ENCODE measurements at places on chromosomes 4 and X.

- DNase-seq = no peak
These were observed 22.9 kb downstream of the MID1IP1 start for GRCh38 chrX:38824176-38824575.

DNA sequence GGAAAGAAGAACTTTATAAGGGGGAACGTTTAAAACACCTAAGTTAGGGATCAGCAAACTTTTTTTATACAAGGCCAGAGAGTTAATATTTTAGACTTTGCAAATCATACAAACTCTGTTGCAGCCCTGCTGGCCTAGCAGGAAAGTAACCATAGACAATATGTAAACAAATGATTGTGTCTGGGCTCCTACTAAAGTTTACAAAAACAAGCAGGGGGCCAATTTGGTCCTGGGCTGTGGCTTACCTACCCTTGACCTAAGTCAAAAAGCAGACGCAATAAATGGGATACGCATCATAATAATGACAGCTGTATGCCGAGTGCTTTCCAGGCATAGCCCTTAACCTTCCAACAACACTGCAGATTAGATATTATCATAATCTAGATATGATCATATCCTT lies 4.9 kb downstream of the TASL start:
- no peak for DNase-seq

DNA sequence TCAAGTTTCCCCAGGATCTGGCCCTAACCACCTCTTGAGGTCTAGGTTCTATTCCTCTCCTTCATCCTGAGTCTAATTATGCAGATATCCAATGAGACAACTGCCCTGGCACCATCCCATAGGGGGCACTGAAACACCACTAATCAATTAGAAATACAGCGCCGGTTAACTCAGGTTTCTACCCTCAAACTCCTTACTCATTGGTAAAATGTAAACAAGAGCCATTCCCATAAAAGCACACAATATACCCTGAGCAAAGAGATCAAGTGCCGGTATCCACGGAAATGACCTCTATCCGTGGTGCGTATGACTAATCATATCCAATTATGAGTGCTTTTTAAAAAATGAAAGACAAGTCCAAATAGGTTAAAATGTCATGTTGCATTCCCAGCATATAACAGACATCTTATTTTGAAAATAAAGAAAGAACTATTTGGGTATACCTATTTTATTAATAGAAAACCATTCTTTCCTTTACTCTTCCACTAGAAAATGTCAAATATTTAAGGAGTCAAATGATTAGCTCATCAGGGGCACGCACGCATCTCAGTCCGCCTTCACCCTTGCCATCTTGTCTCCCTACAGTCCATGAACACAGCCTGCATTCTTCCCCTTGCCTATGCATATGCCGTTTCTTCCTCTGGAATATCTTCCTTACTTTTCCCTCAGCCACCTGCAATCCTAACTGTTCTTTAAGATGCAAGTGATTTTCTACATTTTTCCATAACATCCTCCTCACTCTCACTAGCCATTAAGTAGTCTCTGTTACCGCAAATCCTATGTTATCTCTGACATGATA lies 141.1 kb downstream of the MAML3 start:
- no peak for DNase-seq

DNA sequence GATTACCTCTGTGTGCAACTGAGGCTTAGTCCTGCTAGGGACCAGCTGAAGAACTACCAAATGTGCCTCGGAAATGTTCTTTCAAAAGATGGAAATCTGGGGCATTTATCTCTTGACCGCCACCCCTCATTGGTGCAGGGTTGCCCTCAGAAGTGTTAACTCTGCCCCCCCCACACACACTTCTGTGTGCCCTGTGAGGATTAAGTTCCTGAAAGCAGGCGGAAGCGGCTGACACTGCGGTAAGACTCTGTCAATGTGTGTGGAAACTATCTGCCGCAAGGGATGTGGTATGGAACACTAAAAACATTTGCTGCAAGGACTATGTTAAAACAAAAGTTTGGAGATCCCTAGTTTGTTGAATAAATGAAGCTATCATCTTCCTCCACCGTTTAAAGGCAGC lies 106.9 kb upstream of the NDP start:
- no peak for DNase-seq

DNA sequence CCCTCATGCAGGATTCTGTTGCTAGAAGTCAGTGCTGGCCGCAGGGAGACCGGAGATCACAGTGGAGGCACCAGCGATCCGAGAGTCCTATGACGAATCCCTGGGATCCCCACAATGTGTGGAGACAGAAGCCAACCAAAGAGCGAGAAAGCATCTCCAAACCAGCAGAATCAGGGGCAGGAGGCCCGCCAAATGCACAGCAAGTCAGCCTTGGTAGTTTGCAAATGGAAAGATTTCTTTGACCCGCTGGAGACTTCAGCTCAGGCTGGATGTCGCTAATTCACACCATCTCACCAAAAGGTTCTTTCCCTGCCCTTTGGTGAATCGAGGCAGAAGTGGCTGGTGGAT lies 505 bp upstream of the PKD2 start:
- no peak for DNase-seq

All from stimulated activated CD8-positive, alpha-beta memory T cell treated with anti-CD3 and anti-CD28 coated beads, Interleukin-15, amount 100 ng/mL, for 24 hours (primary cell).